Ureter (tissue), 1 donor: ENCODE measurements at places on chromosomes 7 and 10. TPM values are rescaled to one million over a fixed set of nuclear protein-coding genes. Genes with fewer than 3 reads are reported as not detected.

DNA sequence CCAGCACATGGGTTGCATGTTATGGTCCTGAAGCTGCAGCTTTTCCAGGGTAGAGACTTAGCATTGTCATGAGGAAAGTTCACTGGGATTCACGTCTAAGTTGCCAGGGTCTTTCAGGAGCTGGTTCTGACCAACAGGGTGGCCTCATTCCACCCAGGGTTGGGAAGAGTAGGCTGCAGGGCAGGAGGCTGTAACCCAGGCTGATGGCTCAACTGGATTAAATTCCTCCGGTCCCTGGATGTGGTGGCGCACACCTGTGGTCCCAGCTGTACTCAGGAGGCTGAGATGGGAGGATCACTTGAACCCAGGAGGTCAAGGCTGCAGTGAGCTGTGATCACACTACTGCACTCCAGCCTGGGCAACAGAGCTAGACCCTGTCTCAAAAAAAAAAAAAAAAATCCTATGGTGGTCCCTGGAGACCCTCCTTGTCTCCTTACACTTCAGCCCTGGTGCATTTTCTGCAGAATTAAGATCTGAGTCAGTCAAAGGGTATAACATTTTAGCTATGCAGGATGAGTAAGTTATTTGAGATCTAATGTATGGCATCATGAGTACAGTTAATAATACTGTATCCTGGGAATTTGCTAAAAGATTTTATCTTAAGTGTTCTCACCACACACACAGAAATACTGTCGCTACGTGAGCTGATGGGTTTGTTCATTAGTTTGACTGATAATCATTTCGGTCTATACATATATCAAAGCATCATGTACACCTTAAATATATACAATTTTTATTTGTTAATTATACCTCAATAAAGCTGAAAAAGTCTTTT, 44.0 kb downstream of the ASB13 start:
- no peak for DNase-seq

- no peak for DNase-seq
Measured at GRCh38 chr7:151890355-151891004, 13.6 kb upstream of the PRKAG2 start.

DNA sequence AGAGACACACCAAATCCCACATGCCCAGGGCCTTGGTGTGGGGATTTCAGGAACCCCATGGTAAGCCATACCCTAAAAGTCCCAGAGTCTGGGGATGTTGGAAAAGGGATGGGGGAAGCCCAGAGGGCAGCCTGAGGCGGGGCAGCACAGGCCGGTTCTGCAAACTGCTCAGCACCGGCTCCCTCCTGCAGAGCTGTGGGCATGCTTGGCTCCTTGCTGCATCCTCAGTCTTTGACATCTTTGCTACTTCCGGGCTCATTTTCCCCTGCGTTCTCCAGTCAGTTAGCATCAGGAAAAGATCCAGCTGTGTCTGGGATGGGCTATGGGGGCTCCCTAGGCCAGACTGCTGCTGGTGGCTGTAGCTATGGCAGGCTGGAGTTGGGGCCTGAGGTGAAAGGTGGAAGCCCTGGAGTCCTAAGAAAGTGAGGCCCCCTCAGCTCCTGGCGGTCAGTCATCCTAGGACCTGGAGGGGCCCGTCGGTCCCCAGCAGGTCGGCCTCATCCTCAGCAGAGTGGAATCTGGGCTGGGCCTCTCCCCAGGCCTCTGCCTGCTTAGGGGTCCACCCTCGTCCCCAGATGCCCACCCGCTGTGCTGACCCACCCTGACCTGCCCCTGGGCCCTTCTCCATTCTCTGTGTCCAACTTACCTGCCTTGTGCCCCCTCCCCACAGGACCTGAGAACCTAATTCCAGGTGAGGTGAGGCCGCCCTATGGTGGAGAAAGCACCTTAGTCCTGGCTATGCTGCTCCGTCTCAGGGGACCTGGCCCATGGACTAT, 9.3 kb downstream of the TBATA start:
- peak; percentile 37 for DNase-seq

DNA sequence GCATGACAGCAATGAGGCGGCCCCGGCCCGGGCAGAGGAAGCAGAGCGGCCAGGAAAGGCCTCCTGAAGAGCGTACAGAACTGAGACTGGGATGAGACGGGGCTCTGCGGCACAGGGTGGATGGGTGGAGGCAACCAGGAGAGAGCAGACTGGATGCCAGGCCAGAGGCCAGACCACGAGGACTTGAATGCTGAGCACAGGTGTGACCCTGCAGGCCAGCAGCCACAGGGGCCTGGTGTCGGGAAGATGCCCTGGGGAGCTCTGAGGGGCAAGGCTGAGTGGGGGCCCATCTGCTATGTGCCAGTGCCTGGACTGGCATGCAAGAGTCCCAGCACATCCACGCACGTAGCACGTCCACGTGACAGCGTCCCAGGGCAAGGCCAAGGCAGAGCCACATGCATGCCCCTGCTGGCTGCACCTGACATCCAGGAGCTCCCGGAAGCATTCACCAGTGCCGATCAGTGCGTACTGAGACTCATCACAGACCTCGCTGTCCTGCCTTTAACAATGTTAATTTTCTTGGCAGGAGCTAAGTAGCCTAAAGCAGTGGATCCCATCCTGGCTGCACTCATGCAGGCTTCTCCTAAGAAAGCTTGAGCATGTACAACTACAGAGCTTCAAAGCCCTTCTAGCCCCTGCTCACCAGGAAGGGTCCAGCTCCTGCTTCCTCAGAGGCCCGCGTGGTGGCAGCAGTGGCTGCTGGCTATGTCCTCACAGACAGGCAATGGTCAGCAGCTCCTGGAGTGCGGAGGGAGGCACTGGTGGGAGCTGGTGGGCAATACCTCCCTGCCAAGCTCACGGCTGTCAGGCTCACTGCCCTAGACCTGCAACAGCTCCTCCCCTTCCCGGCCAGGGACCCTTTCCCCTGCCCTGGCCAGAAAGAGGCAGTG, 18.0 kb downstream of the GRID1 start:
- no peak for DNase-seq

Gene GPR146
- 8.7 TPM for total RNA-seq

- DNase-seq = no peak
Measured at GRCh38 chr7:122902751-122903495, 16.7 kb upstream of the CADPS2 start.

Gene CALHM1
- not detected for total RNA-seq

DNA sequence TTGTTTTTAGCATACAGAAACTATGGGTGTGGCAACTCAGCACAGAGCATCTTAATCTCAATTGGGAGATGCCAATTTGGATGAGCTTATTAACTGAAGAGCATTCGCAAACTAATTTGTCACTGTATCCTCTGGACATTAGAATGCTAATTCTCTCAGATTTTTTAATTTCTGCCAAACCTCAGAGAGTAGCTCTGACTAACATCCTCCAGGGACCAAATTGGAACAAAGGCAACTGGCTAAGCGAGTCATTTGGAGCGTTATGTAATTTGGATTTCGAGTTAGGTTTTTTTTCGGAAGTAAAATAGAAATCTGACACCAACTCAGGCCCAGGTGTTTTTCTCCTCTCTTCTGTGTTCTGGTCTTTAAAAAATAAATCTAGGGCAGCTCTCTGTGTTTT, 201.9 kb downstream of the BMPER start:
- DNase-seq = no peak

GRCh38 chr7:140643416-140643815, 2.8 kb upstream of the DENND2A start:
- DNase-seq = no peak

Gene SLC13A1
- total RNA-seq = not detected

Gene FUOM
- total RNA-seq = 20.3 TPM

- DNase-seq = no peak
Measured at GRCh38 chr10:51073453-51074237, 642 bp upstream of the PRKG1 start.

- DNase-seq = no peak
Measured at GRCh38 chr10:42929236-42929635, 146.6 kb downstream of the BMS1 start.

GRCh38 chr7:47367369-47367768, 214.5 kb downstream of the TNS3 start:
- no peak for DNase-seq

GRCh38 chr7:117458977-117459583, 20.7 kb upstream of the CFTR start:
- DNase-seq = no peak

Gene KCNIP2
- total RNA-seq = 5.7 TPM

DNA sequence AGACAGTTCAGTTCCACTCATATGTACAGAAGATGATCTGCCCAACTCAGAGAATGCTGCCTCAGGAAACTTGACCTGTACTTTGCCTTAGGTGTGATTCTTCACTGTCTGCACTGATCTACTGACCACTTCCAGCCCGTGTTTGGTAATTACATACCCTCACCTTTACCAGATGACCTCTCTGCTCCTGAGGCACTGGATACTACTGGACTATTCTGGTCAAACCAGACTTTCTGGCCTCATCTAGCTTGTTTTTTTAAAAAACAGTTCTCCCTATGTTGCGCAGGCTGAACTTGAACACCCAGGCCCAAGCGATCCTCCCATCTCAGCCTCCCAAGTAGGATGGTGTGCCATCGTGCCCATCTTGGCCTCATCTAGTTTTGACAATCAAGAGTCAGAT, 26.2 kb downstream of the IDE start:
- no peak for DNase-seq

DNA sequence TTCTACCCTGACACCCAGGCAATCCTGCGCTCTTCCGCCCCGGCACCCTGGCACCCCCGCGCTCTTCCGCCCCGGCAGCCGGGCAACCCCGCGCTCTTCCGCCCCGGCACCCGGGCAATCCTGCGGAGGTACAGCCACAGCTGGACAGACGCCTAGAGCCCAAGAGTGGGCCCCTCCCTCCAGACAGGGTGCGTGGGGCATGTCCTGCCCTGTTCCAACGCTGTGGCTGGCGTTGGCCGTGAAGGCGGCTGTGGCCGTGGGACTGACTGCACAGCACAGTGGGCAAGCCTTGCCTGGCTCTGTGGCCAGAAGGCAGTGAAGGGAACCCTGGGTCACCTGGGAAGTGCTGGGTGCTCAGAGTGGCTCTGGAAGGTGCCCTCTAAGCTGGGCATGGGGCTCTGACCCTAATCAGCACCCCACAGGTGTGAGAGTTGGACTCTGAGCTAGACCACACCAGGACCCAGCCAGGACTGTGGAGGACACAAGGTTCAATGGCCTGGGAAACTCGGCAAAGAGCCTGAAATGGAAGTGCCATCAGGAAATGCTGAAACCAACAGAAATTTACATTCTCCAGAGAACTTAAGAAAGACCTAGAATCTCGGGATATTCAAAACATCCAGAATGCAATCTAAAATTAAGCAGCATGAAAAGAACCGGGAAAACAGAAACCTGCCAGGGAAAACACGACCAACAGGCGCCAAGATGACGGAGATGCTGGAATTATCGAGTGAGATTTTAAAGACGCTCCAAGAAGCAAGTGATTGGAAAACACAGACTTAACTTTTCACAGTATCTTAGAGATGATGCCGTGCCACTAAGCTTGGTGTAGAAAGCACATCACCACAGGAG, 253.6 kb downstream of the ELFN1 start:
- DNase-seq = no peak

- no peak for DNase-seq
Measured at GRCh38 chr7:149689291-149689721, 84.1 kb downstream of the ZNF467 start.

Gene LGI1
- 1.1 TPM for total RNA-seq

Gene TEX47
- total RNA-seq = not detected

GRCh38 chr7:127673902-127674301, 21.9 kb downstream of the SND1 start:
- DNase-seq = no peak

- no peak for DNase-seq
Measured at GRCh38 chr7:92461027-92462003, 14.0 kb downstream of the GATAD1 start.

Gene TSPAN13
- total RNA-seq = 50.2 TPM

DNA sequence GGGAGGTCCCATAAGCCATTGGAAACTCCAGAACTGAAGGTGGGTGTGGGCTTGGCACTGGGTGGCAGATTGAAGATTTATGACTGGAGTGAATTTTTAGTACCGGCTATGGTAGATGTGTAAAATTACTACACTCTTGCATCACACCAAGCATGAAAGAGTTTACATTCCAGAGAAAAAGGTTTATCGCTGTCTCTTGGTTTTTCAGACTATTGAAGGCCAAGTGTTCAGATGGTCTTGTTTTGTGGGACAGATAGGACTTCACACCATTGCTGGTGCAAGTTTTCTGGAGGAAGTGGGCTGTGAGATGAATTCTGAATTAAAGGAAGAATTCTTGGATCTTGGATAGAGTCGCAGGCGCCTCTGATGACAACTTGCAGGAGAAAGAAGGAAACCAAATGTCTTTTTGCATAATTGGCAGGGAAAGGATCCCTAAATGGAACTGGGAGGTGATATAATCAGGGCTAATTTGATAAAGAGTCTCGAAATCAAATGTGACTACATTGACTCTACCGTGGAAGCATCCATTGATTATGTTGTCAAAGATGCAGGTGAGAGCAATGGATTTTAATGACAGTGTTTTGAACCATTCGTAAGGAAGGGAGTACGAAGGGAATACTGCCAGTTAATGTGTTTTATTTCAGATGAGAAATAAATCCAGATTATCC, 14.2 kb upstream of the NMT2 start:
- no peak for DNase-seq

DNA sequence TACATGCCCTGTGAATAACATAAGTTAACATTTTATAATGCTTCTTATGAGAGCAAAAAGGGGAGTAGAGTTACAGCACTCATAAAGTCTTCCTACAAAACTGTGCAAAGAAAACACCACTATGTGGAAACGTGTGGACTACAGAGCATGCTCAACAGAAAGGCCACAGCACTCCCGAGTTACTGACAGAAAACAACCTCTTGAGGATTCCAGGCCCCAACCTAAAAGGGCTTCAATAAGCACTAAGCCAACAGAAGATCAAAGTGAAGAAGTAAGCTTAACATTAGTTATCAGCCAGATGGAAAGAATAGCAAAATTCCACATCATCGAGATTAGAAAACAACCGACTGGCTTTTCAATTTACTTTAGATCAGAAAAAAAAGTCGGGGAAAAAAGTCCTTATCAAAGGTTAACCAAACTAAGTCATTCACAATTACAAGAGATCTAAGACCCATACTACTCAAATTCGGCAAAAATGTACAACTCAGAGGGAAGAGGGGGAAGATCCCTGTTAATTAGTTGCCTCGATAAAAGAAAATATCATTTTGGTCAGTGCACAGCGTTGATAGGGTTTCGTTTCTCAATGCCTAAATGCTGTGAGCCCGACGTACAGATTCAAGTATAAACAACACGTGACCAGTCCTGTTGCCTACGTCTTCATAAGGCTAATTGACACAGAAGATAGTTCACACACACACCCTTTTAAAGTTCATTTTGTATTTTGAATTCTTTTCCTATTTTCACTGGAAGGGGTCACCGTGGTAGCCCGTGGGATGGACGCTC, 1.4 kb downstream of the KBTBD2 start:
- DNase-seq = no peak

Gene SMIM30
- total RNA-seq = 53.8 TPM

Gene SUGCT
- total RNA-seq = 3.1 TPM

DNA sequence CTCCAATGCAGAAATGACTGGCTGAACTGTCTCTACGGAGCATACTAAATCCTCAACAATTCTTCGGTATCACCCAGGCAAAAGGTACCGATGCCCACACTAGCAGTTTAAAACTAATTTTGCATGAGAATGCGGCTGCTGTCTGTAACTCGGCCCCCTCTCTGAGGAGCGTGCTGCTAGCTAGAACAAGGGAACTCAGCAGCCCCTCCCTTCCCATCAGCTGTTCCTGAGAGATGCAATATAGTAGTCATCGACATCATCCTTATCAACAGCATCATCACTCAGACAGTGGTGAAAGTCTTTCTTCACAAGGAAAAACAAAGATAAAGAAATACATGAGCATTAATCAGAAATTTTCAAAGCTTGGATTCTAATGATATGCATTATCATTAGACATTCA, 189.1 kb upstream of the FRMD4A start:
- DNase-seq = no peak

GRCh38 chr10:124401633-124402032, 17.1 kb downstream of the OAT start:
- no peak for DNase-seq

Gene ZNF804B
- total RNA-seq = not detected
